CD4-positive, alpha-beta T cell treated with Interleukin-6 for 4 hours (primary cell): ENCODE measurements at places on chromosomes 16 and 17.

DNA sequence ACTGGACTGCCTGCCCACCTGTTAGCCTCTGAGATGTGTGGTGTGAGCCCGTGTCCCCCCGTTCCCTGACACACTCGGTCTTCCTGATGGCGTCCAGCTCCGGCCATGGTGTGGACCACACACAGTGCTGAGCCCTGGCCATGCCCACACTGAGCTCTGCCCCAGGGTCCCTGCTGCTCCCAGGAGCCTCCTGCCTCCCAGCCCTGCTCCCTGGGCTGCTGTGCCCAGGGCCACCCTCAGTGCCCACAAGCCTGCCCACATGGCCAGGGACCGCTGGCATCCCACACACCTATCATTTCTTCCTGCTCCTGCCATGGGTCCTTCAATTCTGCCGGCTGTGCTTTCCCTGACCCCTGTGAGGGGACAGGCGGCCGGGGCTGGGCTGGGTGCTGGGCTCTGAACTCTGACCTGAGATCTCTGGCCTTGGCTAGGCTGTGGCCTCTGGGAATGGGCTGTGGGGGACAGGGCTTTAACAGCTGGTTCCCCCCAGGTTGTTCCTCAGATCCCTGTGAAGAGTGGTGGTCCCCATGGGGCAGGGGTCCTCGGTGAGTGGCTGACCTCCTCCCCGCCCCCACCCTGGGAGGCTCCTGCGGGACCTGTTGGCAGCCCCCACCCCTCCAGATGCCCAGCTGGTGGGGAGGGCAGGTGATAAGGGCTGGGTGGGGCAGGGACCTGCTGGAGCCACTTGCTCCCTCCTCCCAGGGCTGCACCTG is 4.0 kb downstream of the CEMP1 start:
- no peak for DNase-seq

GRCh38 chr17:12089809-12090384 is 69.2 kb downstream of the MAP2K4 start:
- no peak for DNase-seq

- DNase-seq: no peak
Observed at GRCh38 chr16:56520251-56520577, 390 bp upstream of the BBS2 start.

DNA sequence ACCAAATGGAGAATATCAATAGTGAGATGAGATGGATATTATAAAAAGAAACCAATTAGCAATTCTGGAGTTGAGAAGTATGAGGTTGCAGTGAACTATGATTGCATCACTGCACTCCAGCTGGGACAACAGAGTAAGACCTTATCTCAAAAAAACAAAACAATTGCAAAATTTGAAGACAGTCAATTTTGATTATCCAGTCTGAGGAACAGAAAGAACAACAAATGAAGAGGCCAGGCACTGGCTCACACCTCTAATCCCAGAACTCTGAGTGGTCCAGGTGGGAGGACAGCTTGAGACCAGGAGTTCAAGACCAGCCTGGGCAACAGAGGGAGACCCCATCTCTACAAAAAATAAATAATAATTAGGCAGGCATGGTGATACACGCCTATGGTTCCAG is 35.0 kb downstream of the USP32 start:
- DNase-seq: no peak

- DNase-seq: no peak
Observed at GRCh38 chr16:51509336-51509735, 358.3 kb upstream of the SALL1 start.

- DNase-seq: no peak
Observed at GRCh38 chr17:18381953-18382245, 4.3 kb downstream of the EVPLL start.

DNA sequence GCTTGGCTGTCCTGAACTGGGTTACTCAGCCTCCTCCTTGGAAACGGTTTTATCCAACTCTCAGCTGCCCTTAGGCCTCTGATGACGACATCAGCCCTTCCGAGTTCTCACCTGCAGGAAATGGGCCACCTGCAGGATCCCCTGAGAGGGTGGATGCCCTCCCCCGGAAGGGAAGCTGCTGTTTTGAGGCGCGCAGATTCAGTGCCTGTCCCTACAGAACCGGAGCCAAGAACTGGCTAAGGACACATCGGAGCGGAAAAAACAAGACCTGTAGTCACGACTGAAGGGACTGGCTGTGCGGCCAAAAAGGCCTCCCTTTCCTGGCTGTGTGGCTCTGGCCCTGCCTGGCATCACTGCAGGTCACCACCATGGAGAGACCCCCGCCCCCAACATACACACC is 11.7 kb upstream of the C16orf95 start:
- no peak for DNase-seq

- DNase-seq: no peak
Observed at GRCh38 chr16:48126801-48127644, 28.8 kb downstream of the ABCC12 start.

DNA sequence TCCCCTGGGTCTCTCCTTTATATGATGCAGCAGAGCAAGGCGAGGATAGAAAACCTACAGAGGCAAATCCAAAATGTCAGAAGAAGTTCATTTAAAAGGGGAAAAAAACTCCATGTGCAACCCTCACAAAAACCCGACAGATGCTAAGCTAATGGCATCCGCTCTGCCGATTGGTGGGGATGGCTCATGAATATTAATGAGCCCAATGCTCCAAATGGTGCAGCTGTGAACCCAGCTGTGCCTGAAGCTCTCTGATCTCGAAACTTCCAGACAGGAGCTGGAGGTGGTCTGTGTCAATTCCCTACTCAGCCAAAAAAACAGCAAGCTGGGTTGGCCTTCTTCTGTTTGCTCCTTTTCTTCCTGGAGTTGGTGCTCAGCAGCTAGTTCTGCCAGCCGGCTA is 15.5 kb downstream of the SNX11 start:
- no peak for DNase-seq

DNA sequence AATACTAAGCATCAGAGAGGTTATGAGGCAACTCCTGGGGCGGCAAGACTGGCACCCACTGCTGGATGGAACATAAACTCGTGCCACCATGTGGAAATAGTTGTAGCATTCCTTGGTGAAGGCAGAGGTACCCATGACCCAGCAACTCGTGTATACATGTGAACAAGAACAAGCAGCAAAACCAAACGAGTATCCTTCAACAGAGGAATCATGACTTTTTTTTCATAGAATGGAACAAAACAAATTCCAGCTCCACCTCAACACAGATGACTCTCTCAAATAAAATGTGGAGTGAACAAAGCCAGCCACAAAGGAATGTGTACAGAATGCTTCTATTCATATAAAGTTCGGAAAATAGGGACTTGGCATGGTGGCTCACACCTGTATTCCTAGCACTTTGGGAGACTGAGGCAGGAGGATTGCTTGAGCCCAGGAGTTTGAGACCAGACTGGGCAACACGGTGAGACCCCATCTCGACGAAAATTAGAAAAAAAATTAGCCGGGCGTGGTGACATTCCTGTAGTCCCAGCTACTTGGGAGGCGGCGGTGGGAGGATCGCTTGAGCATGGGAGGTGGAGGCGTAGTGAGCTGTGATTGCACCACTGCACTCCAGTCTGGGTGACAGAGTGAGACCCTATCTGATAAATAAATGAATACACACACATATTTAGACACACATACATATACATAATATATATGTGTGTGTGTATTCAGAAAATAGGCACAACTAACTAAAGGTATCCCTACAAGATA is 35.3 kb downstream of the B9D1 start:
- DNase-seq: no peak

DNA sequence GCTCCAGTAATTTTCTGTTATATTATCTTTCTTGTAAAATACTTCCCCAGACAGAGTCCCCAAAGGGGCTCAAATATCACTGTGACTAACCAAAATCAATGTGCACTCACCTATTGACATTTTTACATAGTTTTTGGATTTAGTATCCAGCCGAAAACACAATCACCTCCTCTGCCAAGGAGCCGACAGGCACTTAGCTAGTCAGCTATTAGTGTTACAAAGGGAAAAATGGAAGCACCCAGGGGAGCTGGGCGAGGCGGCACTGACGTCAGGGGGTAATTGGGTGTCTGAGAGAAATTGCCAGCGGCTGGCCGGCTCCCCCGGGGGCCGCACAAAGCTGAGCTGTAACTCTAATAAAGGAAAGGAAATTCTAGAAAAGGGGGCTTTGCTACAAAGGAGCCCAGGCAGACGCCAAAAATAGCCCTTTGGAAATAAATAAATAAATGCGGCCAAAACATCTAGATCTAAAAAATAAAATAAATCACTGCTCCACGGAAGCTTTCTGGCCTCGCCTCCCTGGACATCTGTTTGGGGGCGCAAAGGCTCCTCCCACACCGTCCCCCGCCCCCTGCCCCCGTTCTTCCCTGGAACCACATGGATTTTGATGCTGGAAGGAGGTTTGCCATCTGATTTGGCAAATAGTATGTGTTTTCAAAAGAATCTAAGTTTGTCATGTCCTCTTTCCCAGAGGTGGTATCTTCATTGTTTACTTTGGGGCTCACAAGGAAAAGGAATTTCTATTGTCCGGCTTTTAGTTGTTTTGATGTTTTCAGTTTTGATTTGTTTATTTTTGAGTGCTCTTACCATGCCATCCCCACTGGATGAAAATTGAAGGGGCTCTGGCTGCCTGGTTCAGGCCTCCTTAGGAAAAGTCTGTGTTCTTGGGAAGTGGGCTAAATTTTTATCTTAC is 156.7 kb downstream of the ZNF423 start:
- no peak for DNase-seq

- peak; percentile 44 for DNase-seq
Observed at GRCh38 chr16:27232901-27233625, 29.7 kb downstream of the KDM8 start.

DNA sequence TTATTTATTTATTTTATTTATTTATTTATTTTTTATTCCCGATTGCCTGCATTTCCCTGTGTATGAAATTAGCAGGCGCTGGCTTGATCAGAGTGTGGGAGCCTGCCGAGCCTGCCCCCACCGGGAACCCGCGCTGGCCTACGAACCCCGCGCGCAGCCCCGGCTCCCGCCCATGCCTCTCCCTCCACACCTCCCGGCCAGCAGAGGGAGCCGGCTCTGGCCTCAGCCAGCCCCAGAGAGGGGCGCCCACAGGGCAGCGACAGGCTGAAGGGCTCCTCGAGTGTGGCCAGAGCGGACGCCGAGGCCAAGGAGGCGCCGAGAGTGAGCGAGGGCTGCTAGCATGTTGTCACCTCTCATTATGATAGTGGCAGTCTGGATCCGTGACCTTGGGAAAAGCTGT is 13.0 kb upstream of the RBL2 start:
- DNase-seq: peak; percentile 9

GRCh38 chr16:15644267-15644961 is 1.5 kb upstream of the MARF1 start:
- DNase-seq: no peak

DNA sequence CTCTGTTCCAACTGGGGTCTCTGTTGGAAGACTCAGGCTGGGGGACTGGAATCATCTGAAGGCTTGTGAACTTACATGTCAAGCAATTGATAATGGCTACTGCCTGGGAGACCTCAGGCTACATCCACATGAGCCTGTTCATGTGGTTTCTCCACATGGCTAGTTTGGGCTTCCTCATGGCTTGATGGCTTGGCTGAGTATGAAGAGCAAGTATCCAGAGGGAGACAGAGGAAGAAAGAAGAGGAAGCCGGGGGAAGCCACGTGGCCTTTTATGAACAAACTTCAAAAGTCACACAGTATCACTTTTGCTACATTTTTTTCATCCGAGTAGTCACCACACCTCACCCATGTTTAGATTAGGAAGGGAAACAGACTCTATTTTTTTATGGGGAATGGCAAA is 158.9 kb downstream of the TRIM37 start:
- DNase-seq: no peak

- no peak for DNase-seq
Observed at GRCh38 chr16:50610331-50611262, 62.4 kb downstream of the NKD1 start.

DNA sequence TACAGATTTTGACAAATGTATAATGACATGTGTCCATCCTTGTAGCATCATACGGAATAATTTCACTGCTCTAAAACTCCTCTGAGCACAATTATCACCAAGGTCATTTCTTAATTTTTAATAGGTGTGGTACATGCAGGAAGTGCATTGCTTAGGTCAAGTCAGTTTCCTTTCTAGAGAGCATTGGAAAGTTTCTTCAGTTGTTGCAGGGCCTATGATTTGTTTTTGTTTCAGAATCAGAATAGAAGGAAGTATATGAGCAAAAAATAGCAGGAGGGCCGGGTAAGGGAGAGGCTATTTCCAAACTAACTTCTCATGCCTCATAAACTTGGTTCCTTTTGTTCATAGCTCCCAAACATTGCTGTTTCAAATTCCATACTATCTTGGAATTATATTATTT is 24.0 kb upstream of the SLFN5 start:
- no peak for DNase-seq

GRCh38 chr16:30368792-30369090 is 1.6 kb downstream of the TBC1D10B start:
- no peak for DNase-seq

- DNase-seq: no peak
Observed at GRCh38 chr17:34474706-34475105, 104.7 kb upstream of the TMEM132E start.

DNA sequence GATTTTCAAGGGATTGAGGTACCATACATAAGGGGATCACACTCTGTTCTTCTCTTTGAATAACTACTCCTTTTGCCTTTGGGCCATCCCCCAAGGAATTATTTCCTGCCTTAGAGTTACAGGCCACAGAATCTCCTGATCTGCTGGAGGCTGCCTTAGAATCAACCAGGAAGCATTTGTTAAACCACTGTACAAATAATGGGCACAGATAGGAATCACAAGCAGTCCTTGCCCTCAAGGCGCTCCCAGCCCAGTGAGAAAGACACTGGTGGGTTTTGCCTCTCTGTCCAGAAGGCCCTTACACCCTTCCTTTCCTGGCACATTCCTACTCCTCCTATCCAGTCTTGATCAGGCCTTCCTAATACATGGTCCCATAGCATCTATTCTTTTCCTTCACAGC is 45.9 kb downstream of the MRTFB start:
- no peak for DNase-seq

DNA sequence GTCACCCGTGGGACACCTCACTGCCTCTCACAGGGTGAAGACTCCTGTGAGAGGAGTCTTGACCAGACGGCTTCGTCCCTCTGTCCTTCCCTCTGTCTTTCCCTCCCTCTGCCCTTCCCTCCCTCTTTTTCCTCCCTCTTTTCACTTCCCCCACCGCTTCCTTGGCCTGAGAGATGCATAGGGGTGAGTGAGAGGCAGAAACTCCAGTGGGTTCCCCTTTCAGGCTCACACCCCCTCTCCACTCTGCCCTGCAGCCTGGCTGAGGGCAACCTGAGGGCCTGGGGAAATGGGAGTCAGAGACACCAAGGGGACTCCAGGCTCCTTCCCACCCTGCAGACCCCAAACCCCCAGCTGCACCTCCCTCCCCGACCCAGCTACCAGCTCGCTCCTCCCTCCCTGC is 14.6 kb upstream of the KRT17 start:
- no peak for DNase-seq

- DNase-seq: no peak
Observed at GRCh38 chr17:17910060-17910459, 62.1 kb downstream of the TOM1L2 start.

DNA sequence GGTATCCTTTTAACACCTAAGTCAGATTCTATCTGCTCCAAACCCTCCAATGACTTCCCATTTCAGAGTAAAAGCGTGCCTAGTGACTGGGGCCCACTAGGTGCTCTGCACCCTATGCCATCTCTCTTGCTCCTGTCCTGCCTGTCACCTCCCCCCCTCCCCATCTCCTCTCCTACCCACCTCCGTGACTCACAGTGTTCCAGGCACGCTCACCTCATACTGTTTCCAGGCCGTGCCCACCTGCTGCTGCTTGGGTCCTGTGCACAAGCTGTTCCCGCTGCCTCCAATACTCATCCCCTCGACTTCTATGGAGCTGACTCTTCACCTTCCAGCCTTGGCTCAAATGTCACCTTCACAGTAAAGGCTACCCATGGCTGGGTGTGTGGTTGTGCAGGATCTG is 21.7 kb downstream of the DNAH3 start:
- no peak for DNase-seq

GRCh38 chr17:17001874-17002520 is 30.1 kb upstream of the TNFRSF13B start:
- peak; percentile 83 for DNase-seq
